ENCODE measurements at places on chromosomes 12 and 14.

GRCh38 chr14:75934998-75935628 lies 46.7 kb downstream of the TGFB3 start:
- DNase-seq: no peak

GRCh38 chr14:90276646-90277367 lies 20.5 kb downstream of the PSMC1 start:
- no peak for DNase-seq

DNA sequence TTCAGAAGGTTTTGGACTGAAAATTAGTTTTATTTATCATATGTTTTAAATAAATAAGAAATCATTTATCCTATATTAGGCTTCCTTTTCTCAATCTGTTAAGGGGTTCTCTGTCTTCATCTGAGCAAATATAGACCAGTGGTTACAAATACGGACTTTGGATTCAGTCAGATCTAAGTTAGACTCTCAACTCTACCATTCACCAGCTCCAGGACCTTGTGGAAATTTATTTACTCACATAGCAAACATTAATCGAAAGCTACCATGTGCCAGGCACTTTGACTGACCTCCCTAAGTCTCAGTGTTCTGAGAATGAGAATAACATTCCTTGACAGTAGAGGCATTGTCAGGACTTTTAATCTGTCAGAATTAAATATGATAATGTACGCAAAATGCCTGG lies 22.3 kb downstream of the KCNK10 start:
- no peak for DNase-seq

GRCh38 chr12:107539196-107539939 lies 146.2 kb upstream of the PWP1 start:
- no peak for DNase-seq

- no peak for DNase-seq
These were observed 71.3 kb upstream of the GNG2 start for GRCh38 chr14:51789114-51789513.

DNA sequence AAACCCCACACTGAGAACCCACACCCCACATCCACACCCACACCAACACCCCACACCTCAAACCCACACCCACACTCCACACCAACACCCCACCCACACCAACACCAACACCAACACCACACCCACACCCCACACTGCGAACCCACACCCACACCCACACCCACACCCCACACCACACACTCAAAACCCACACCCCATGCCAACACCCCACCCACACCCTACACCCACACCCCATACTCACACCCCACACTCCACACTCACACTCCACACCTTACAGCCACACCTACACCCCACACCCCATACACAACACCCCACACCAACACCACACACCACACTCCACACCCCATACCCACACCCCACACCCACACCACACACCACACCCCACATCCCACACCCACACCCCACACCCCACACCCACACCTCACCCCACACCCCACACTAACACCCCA lies 38.0 kb downstream of the TMEM120B start:
- DNase-seq: no peak

- no peak for DNase-seq
These were observed 98.8 kb downstream of the FRMD6 start for GRCh38 chr14:51750542-51750941.

DNA sequence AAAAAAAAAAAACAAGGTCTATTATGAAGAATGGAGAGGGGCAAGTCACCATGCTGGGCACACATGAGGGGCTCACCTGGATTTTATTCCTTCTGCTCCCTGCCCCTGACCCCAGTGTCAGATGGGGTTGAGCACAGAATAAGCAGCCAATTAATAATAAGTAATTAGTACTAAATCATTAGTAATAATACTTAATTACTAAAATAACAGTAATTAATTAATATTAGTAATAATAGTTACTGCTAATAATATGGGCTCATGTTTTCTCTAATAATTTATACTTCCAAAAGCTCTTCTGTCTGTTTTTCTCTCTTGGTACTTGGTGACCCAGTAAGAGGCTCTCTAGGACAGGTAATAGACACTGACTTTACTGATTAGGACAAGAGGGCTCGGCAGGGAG lies 360.9 kb downstream of the VRK1 start:
- DNase-seq: no peak
